ENCODE measurements at places on chromosomes 11 and 22. TPM values are rescaled to one million over a fixed set of nuclear protein-coding genes. Genes with fewer than 3 reads are reported as not detected.

The FIBP gene
- 89.5 TPM for total RNA-seq

The GANAB gene
- 434 TPM for total RNA-seq

The CHRNA10 gene
- total RNA-seq = not detected

The CNTF gene
- total RNA-seq = 0.44 TPM

The CCDC15 gene
- total RNA-seq = 1.5 TPM

The DRICH1 gene
- not detected for total RNA-seq

The CKAP5 gene
- 24.7 TPM for total RNA-seq

The ASCL3 gene
- total RNA-seq = not detected

The C22orf31 gene
- not detected for total RNA-seq

The IL18 gene
- total RNA-seq = 132 TPM

The LRRC56 gene
- 3.4 TPM for total RNA-seq

The PRAME gene
- total RNA-seq = 58.4 TPM

The ALDH3B1 gene
- total RNA-seq = 85.5 TPM

The ARHGEF12 gene
- 19.9 TPM for total RNA-seq

The AIFM3 gene
- total RNA-seq = 9.6 TPM

The TSSK2 gene
- not detected for total RNA-seq

The SLC35E4 gene
- total RNA-seq = 12.5 TPM

The MGAT3 gene
- total RNA-seq = not detected

The BIK gene
- 27.0 TPM for total RNA-seq

The ASPHD2 gene
- 2.3 TPM for total RNA-seq

The RASL10A gene
- total RNA-seq = not detected

The CRYBB2 gene
- total RNA-seq = not detected

The RAG2 gene
- not detected for total RNA-seq

The EPS8L2 gene
- total RNA-seq = 273 TPM

The CYP2R1 gene
- 5.6 TPM for total RNA-seq

The FGF19 gene
- not detected for total RNA-seq

The LDHAL6A gene
- not detected for total RNA-seq

Data from Caki2 (cell line).